ENCODE measurements at places on chromosomes 4 and X. TPM values are rescaled to one million over a fixed set of nuclear protein-coding genes. Genes with fewer than 3 reads are reported as not detected.

STATH gene
- not detected for total RNA-seq

TGIF2LX gene
- not detected for total RNA-seq

TIMM17B gene
- 90.6 TPM for total RNA-seq

DMD gene
- 47.2 TPM for total RNA-seq

FAT4 gene
- total RNA-seq, result 0.05 TPM

CT45A9 gene
- not detected for total RNA-seq

GAB1 gene
- 46.9 TPM for total RNA-seq

DNA sequence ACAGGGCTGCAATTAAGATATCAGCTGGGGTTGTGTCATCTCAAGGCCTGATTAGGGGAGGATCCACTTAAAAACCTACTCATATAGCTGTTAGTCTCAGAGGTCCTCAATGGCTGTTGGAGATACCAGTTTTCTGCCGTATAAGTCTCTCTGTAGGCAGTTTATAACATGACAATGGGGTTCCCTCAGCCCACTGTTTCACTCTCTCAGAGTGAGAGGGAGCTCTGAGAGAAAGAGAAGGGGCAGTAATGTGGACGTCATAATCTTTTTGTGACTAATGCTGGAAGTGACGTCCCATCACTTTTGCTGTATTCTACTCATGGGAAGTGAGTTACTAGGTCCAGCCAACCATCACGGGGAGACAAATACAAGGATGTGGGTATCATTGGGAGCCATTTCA, 70.3 kb downstream of the STIM2 start:
- no peak for DNase-seq

- no peak for DNase-seq
Measured at GRCh38 chr4:94889523-94889922, 131.8 kb downstream of the BMPR1B start.

GRCh38 chr4:147244786-147245185, 236.1 kb upstream of the EDNRA start:
- DNase-seq, result no peak

GRCh38 chr4:5752376-5753184, 41.6 kb downstream of the EVC start:
- DNase-seq, result no peak

- DNase-seq, result no peak
Measured at GRCh38 chr4:31620476-31620875, 900.3 kb downstream of the PCDH7 start.

DNA sequence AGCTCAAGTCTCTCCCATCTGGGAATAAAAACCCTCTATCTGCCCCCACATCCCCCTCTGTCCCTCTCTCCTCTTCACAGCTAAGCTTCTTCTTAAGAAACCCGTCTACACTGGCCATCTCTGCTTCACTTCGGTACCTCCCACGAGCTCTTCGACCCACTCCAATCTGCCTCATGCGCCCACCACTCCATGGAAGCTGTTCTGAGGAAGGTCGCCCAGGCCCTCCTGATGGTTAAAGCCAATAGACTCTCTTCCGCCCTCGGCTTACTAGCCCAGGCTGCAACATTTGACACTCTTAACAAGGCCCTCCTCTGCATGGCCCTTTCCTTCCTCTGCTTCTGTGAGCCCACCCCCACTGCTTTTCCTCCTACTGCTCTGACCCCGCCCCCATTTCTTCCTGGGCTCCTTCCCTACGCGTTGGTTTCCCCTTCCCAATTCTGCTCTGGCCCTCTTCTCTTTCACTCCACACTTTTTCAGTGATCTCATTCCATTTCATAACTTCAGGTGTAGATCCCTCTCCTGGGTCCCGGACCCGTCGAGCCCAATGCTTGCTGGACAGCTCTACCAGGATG, 11.8 kb downstream of the IQSEC2 start:
- DNase-seq, result no peak

GRCh38 chr4:123870216-123870876, 473.8 kb downstream of the SPRY1 start:
- no peak for DNase-seq

DNA sequence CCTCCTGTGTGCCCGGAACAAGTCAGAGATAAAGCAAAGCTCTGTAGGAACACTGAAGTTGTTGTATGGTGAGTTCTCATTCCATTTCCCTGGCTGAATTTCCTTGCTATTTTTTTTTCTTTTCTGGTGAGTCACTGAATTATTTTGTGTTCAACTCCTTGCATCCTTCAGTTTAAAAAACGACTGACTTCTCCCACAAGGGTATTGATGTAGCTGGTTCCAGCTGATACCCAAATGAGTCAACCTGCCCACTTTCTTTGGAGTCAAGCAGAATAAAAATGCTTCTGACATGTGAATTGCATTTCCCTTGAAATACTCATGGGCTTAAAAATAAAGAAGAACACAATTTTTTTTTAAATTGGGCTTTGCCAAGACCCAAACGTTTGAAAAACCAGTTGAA, 85.5 kb downstream of the SHOX start:
- no peak for DNase-seq

DNA sequence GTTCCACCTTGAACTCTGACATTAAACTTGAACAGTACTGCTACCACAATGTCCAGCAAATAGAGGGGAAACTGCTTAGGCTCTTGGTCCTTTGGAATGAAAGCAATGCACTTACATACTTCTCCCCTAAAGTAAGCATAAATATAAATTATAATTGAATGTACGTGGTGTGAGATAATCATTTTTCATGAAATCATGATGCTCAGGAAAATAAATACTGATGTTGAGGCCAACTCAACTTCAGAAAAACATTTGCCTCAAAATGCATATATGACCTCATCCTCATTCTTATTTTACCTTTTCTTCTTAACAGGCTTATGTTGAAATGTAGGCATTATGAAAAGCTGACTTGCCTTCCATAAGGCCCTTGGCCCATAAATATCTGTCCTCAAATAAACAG, 166.3 kb downstream of the KDR start:
- no peak for DNase-seq

DNA sequence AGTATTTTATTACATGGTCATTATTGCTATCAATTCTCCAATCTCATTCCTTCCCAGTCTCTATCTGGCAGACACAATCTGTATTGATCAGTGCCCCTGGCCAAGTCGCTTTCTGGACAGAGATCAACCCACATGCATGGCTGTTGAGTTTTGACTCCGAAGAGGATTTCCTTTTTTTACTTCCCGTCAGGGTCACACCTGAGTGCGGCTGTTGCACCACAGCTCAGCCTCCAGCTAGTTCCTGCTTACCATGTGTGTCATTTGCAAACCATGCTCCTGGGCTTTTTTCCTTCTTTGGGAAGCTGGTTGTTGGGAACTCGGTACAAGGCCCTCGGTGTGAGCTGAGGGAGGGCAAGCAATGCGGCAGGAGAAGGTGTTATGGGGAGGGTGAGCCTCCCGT, 11.7 kb downstream of the MAGED2 start:
- DNase-seq, result no peak

DNA sequence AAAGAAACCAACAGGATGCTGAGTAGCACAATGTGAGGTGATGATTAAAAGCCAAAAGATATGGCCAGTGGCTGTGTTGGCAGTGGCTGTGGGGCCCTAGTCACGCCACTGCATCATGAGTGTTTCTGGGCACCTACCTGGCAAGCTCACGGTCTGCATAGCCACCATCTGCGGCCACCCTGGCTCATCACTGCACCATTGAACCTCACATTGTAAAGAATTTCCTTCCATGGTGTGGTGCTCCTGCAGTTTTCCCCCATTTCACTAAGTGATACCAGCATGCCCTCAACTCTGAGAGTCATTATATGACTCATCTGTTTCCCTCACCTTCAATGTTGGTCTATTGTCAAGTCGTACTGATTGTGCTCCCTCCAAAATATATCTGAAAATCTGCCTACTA, 45.5 kb upstream of the CLNK start:
- DNase-seq, result no peak

DNA sequence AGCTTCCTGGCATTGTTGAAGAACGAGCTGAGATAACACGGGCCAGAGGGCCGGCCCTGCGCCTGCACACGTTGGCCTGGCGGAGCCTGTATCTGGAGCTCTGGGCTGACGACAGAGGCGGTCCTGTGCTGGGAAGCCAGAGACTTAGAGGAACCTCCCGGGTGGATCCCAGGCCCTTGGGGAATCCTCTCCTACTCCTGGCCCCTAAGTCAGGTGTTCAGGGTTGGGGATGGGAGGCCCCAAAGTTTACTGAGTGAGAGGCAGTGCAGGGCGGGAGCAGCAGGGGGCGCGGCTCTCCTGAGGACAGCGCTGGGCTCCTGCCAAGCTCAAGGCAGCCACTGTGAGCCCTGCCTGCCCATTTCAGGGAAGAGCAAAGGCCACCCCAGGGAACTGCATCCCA, 2.5 kb upstream of the HTRA3 start:
- DNase-seq, result no peak

GRCh38 chrX:37754516-37754915, 25.3 kb upstream of the CYBB start:
- DNase-seq, result no peak

- no peak for DNase-seq
Measured at GRCh38 chrX:71198066-71198465, 25.0 kb upstream of the GJB1 start.

GRCh38 chr4:182494103-182494502, 250.9 kb downstream of the TENM3 start:
- no peak for DNase-seq

DNA sequence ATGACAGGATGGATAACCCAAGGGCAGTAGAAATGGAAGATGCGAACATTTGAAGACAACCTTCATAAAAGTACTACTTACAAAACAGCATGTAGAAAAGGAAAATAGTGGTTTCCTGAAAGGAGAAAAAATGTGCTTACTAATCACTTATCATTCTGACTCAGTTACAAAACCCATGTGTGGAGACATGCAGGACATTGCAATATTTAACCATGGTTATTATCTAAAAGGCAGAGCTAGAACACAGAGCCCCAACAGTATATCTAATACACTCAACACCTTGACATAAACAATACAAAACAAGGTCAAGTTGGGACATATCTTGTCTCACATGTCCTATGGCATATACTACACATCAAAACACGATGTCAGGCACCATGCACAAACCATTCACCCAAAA, 55.9 kb downstream of the EIF4E start:
- DNase-seq, result no peak

GRCh38 chrX:88397551-88397950, 349.5 kb upstream of the CPXCR1 start:
- DNase-seq, result no peak

DNA sequence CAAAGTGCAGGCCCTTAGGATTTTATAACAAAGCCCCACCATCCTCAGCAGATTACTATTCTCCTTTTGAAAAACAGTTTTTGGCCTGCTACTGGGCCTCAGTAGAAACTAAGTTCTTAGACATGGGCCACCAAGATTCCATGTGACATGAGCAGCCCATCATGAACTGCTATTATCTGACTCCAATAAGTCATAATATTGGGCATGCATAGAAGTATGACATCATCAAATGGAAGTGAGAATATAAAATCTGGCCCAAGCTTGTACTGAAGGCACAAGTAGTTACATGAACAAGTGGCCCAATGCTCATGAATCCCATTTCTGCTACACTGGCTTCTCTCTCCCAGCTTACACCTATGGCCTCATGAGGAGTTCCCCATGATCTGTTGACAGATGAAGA, 404.8 kb downstream of the EPHA5 start:
- DNase-seq, result no peak

GRCh38 chr4:113618205-113618604, 143.3 kb downstream of the CAMK2D start:
- DNase-seq, result no peak

- no peak for DNase-seq
Measured at GRCh38 chrX:44265559-44265958, 77.9 kb downstream of the EFHC2 start.

DNA sequence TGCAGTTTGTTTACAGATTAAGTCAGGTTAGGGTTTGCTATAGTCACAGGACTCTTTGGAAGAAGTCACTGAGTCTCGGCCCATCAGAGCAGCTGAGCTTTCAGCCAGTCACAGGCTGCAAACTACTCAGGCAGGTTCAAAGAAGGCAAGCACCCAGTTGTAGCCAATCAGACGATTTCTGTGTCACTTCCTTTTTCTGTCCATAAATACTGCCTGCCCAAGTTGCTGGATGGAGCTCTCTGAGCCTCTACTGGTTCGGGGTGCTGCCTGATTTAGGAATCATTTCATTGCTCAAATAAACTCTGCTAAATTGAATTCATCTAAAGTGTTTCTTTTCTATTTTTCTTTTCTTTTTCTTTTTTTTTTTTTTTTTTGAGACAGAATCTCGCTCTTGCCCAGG, 7.3 kb upstream of the SH3BP2 start:
- DNase-seq, result no peak

Measured in Caco-2 (cell line).